ENCODE measurements at places on chromosomes 5 and 9.

GRCh38 chr5:78569441-78569840 is 79.1 kb downstream of the LHFPL2 start:
- no peak for DNase-seq

DNA sequence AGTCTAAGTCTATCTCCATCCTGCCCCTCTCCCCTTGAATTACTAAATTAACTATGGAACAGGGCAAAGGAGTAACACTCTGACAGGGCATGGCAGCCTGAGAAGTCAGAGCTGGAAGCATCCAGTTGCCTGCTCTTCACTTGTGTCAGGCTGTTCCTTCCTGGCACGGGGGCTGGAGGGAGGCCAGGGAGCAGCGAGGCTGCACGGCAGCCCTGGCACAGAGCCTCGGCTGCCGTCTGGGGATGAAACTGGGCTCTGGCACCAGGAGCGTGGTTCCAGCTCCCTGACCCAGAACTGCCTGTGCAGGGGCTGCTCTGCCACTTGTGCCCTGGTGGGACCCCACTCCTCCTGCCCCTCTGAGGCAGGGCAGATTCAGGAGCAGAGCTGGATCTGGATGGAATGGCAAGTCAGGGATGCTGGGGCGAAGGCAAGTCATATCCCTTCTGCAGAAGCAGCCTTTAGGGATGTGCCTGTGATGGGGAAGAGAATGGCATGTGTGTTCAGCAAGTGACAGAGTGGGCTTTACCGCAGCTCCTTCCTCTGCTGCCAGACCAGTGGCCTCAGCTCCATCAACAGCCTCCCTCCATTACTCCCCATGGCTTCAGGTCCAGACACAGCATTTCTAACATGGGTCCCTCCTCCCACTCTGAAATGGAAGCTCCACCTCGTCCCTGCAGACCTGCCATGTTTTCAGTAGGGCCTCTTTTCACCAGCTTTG is 42.2 kb upstream of the PDE8B start:
- no peak for DNase-seq

GRCh38 chr9:69831611-69832010 is 11.0 kb downstream of the CFAP95 start:
- no peak for DNase-seq

- no peak for DNase-seq
Measured at GRCh38 chr5:14328144-14328543, 185.0 kb downstream of the TRIO start.

- no peak for DNase-seq
Measured at GRCh38 chr9:112764837-112765236, 14.3 kb downstream of the SNX30 start.

DNA sequence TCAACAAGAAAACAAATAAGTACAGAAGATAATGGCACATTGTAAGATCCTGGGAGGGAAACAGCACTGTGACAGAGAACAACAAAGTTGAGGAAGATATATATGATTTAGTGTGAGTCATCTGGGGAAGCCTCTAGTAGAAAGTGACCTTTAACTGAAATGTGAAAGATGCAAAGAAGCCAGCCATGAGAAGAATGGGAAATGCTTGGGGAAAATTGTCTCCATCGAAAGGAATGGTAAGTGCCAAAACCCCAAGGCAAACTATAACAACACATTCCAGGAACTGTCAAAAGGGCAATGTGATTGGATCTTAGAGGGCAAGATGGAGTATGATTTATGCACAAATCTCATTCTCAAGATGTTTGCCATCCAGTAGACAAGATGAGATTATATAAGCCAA is 537.8 kb upstream of the BRINP1 start:
- no peak for DNase-seq

DNA sequence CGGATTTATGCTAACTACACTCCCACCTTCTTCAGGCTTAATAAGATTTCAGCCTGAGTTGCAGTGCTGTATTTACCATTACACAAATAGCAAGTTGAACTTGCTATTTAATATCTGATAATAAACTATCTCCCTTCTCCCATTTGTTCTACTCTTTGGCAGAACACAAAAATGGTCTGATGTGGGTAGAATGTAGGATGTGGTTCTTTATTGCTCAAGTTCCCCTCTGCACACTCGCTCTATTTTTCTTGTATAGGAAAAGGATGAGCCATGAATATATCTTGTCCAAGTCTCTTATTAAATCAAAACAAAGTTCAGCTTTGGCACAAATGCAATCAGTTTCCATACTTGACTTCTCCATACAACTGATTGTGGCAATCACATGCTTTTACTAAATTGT is 37.2 kb upstream of the KIF2A start:
- DNase-seq, result no peak

DNA sequence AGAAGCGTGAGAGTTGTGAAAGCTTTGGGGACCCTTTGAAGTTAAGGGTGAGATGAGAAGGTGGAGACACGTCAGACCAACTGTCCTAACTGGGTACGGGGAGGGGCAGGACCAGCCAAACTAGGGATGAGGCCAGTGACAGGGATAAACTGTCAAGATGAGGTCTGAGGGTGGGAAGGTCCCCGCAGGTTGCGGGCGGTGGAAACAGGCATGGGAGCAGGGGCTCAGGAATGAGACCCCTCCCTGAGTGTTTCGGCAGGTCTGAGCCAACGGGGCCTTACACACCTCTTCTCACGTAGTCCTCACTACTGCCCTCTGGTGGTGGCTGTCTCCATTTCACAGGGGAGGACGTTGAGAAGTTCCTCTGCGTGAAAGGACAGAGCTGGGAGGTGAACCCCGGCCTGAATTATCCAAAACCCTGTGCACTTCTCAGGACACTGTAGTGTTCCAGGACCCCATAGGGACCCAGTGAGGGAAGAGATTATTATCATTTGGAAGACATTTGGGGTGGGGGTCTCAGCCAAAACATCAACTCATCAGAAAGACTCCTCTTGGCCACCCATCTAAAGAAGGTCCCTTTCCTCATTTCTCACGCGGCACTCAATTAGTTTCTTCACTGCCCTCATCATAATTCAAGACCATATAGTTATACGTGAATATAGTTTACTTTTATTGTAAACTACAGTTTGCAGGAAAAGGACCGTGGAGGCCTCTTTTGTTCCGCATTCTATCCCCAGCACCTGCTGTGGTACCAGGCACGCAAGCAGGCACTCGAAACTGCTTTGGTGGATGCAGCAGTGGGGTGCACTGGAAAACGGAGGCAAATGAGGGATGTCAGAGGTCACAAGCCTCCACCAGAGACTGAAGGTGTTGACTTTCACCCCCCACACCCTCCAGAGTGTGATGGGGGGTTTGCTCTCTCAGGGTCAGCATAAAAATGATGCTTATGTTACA is 21.7 kb upstream of the NANS start:
- DNase-seq, result peak; percentile 88

DNA sequence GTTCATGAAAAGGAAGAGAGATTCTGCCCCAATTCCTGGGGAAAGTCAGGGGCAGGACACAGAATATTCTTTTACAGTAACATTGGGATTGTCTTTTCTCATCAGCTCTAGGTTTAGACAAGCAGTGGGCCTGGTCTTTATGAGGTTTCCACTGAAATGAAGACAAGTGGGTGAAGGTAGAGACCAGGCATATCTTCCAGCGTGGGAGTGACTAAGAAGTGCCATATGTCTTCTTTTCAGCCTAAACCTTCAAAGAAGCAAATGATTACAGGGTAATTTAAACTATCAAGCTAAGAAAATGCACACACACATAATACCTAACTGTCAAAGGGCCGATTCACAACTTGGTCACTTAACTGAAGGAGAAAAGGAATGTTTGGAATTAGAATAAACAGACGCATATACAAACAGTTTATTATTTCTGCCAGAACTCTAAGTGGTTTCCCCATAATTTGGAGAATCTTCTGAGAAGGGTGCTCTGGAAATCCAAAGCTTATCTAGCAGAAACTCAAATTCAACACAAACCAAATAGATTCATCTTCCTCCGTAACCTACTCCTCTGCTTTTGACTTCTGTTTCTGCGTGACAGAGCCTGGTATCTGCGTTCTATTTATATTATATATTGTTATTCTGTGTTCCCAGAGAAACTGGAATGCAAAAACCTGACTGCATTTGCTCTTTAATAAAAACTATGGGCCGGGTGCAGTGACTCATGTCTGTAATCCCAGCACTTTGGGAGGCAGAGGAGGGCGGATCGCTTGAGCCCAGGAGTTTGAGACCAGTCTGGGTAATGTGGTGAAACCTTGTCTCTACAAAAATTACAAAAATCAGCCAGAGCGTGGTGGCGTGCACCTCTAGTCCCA is 22.0 kb upstream of the TEK start:
- DNase-seq, result no peak

- DNase-seq, result no peak
Measured at GRCh38 chr9:71518045-71518827, 250.1 kb downstream of the CEMIP2 start.

GRCh38 chr5:110727025-110727314 is 499 bp upstream of the TMEM232 start:
- DNase-seq, result no peak

DNA sequence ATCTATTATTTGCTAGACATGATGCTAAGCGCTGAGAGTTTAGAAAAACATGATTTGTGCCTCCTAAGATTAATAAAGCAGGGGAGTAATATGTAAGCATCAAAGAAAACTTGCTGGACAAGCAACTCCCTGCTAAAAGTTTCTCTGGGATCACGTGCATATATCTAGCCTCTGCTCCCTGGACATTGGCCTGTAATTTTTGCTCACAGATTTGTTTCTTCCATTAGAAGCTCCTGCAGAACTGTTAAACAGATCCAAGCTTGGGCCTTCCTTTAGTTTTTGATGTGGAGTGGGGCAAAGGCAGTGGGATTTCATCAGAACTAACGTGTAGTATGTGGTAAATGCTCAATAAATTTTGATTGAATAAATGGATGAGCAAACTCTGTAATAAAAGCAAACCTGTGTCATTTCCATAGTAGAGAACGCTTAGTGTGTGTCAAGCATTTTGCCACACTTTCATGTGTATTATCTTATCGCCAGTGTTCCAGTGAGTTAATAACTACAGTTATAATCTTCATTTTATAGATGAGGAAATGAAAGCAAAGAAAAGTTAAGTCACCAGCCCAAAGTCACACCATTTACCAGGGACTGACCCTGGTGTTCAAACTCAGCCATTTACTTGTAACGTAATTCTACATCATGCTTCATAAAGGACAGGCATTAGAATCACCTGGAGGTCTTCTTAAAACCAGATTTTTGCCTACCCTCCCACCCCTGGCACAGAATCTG is 100.3 kb downstream of the PCSK5 start:
- no peak for DNase-seq

GRCh38 chr9:127402401-127403090 is 5.6 kb downstream of the SLC2A8 start:
- DNase-seq, result no peak

DNA sequence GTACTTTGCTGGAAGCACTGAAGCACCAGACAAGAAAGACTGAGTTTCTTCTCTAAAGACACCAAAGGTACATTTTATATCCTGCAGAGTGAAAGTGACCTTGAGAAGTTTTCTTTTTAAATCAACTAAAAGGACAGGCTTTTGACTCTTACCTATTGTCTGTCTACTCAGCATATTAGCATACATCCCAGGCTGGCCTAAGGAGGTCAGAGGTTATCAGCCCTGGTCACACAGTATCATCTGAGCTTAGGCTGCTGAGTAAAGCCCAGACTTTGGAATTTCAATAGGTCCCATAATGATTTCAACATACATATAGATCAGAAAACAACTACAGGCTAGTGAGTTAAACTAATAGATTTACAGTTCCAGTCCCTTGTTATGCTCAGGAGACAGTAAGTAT is 10.1 kb upstream of the CDH9 start:
- no peak for DNase-seq

GRCh38 chr5:170642066-170642735 is 138.4 kb downstream of the KCNIP1 start:
- no peak for DNase-seq

GRCh38 chr5:93055561-93055960 is 525.5 kb downstream of the NR2F1-AS1 start:
- DNase-seq, result no peak

- no peak for DNase-seq
Measured at GRCh38 chr9:2169035-2169434, 153.9 kb downstream of the SMARCA2 start.

- no peak for DNase-seq
Measured at GRCh38 chr5:133366438-133366837, 245.9 kb downstream of the FSTL4 start.

DNA sequence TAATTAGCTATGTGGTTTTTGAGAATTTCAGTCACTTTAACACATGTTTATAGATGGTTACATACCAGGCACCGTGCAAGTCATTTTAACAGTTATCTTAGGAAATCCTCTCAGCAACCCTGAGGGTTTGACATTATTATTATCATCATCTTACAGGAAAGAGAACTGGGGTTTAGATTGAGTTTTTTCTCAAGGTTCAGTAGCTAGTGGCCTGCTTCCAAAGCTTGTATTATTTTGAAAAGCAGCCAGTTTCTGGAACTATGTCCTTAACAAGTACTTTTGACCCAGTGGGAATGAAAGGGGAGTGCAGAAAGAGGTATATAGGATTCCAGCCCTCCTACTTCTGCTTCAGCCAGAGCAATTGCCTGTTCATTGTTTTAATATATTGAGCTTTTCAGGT is 157.5 kb downstream of the COMMD10 start:
- no peak for DNase-seq

DNA sequence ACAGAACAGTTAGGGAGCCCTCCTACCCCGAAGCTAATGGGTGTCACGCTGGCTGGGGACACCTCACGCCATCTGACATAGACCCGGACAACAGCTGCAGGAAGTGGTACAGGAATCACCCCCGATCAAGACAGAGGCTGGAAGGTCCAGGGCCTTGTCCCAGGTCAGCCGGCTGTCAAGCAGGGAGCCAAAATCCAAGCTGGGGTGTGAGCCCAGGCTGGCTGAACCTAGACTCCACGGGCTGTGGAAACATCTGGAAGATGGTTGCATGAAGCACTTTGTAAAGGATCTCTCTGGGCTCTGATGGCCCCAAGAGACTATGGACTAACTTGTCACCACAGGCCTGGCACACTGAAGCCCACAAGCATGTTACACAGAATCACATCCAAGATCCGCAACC is 68.9 kb upstream of the STXBP1 start:
- DNase-seq, result no peak

- DNase-seq, result no peak
Measured at GRCh38 chr5:74311961-74312360, 328.6 kb downstream of the ENC1 start.

DNA sequence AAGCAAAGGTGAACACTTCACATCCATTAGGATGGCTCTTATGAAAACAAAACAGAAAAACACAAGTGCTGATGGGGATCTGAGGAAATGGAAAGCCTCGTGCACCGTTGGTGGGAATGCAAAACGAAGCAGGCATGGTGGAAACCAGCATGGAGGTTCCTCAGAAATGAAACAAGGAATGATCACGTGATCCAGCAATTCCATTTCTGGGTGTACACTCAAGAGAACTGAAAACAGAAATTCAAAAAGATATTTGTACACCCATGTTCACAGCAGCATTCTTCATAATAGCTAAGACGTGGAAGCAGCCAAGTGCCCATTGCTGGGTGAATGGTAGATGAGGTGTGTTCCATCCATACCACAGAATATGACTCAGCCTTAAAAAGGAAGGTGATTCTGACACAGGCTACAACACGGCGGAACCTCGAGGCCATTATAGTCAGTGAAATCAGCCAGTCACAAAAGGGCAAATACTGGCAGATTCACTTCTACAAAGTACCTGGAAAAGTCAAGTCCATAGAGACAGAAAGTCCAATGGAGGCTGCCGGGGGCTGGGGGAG is 87.2 kb upstream of the RAPGEF1 start:
- DNase-seq, result no peak

All from CD8-positive, alpha-beta memory T cell (primary cell).